Ascending aorta (tissue), 2 donors: ENCODE measurements at places on chromosomes 5 and 9.

DNA sequence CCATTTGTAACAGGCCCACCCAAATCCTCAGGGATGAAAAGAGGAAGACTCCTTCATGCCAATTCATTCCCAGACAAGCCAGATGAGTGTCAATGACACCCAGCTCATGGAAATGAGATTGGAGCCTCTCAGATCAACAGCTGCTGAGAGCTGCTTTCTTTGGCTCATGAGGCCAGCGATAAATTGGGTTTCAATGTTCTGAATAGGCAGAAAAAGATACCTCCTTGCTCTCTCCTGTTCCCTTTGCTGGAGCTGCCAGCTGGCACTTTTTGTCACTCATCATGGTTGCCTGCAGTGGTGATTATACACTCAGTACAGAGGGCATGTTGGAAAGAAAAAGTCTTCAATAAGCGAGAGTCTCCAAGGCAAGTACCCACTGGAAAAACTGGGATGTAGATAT, 47.1 kb downstream of the SH3RF2 start:
- DNase-seq = no peak

DNA sequence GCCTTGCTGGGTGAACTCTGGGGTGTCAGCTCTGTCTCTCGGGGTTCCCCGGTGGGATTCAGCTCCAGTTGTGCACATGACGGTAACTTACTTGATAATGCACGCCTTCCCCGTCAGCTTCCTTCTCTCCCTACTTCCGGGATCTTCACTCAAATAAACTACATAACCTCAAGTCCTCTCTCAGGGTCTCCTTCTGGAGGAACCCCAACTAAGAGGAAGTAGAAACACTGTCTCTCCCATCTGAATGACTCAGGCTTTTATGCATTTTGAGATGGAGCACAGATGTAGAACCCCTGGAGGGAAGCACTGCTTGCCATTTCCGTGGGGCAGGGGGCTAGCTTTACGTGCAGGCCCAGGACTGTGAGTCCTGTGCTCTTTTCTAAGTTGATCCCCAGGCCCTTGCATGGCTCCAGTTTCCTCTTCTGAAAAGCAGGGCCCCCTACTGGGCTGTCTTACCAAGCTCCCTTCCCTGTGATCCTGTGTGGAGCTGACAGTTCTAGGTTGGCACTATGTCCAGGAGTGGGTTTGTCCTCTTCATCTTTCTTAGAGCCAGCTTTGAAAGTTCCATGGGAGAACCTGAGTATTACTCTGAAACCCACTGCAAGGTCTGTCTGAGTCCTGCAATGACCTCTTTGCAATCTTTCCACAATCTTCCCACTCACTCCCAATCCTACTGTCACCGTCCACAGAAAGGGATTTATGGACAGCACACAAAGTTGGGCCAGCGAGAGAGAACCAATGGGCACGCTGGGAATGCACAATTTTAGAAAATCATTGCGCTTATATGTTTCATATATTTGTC, 17.7 kb downstream of the S1PR3 start:
- DNase-seq = no peak

GRCh38 chr9:116596646-116597045, 90.5 kb upstream of the TRIM32 start:
- no peak for DNase-seq

DNA sequence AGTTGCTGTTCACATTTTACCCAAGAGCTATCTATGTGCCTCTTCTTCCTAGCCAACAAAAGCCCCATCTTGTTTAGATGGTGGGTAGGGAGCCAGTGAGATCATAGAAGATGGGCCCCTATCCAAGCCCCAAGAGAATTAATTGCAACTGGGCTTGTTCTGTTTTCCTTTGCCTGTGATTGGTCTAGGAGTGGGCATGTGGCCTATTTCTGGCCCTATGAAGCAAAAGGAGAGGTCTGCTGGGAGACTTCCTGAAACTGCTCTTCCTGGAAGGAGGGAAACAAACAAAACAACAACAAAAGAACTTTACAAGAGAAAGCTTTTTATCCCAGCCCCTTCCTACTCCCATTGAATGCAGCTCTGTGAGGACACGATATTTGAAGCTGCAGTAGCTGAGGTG, 32.5 kb upstream of the ALDOB start:
- DNase-seq = no peak

DNA sequence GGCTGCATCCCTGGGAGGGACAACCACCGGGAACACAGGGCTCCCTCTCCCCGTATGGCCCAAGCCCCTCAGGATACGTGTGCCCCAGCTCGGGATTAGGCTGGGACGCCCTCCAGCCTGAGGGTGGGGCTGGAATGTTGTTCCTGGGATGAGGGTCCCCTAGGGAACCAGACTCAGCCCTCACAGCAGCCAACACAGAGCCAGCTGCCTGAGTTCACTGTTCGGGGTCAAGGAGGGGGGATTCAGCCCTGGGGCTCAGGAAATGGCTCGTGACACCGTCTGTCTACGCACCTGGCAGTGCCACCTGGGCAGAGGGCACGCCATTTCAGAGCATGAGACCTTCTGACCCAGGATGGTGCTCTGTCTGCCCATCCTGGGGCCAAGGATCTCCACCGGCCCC, 8.9 kb downstream of the RNF44 start:
- no peak for DNase-seq

DNA sequence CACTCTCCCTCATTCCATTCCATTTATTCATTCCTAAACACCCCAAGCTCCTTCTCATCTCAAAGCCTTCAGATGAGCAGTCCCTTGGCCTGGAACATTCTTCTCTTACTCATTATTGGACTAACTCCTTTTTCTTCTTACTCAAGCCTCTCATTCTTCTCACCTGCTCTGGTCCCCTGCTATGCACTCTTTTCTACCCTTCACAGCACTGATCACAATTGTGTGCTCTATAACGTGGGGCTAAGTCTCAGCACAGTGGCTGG, 212.4 kb downstream of the MAPKAP1 start:
- no peak for DNase-seq

DNA sequence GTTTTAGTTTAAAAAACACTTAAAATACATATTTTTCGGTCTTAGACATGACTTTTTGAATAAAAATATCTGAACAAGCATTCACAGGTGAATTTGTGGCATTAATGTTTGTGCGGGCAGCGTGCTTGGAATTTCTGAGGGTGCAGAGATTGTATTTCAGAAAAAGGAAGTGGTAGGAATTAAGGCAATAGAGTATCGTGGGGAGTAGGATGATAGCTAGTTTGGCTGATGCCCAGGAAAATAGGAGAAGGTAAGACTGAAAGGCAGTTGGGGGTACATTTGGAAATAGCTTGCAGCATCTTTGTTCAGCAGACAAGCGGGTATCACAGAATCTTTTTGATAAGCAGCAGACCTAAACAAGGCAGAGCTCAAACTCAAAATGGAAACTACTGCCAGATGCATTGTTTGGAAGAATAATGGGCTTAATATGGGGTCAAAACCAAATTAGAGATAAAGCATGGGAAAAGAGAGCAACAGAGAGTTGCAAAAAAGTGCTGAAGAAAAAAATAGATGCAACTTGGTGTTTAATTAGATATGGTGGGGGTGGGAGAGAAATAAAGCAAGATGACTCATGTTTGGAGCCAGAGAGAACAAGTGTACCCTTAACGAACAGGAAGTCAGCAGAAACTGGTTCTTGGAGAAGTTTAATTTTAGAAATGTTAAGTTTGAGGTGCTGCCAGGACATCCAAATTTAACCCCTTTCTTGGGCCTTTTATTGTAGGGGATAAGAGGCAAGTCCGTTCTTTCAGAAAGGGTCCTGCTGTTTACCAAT, 85.7 kb upstream of the ARRDC3 start:
- no peak for DNase-seq

GRCh38 chr9:89465001-89465451, 32.9 kb downstream of the SEMA4D start:
- DNase-seq = no peak

GRCh38 chr9:111728617-111729366, 65.9 kb downstream of the SHOC1 start:
- no peak for DNase-seq

GRCh38 chr9:7394002-7394774, 405.4 kb downstream of the DMAC1 start:
- no peak for DNase-seq

- DNase-seq = no peak
Measured at GRCh38 chr5:177526191-177526590, 9.4 kb upstream of the DDX41 start.

- DNase-seq = no peak
Measured at GRCh38 chr5:37735649-37736347, 104.0 kb downstream of the GDNF start.

GRCh38 chr9:99060621-99061020, 44.3 kb upstream of the TGFBR1 start:
- DNase-seq = no peak

DNA sequence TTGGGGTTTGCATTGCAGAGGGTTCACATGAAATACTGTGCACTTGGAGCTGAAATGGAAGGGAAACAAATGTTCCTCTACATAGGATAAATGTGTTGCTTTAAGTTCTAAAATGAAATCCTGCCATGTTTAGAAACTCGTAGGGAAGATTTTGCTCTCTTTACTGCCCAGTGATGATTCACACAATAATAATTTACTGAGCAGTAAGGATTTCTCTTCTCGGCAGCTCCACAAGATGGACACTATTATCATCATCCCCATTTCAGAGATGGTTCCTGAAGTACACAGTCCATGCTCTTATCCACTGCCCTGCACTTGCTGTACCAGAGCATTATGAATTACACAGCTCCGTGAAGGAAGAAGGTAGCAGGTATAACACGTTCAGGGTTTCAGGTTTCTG, 4.1 kb downstream of the HACD4 start:
- DNase-seq = no peak

- DNase-seq = no peak
Measured at GRCh38 chr5:108953940-108954339, 206.2 kb downstream of the FER start.

DNA sequence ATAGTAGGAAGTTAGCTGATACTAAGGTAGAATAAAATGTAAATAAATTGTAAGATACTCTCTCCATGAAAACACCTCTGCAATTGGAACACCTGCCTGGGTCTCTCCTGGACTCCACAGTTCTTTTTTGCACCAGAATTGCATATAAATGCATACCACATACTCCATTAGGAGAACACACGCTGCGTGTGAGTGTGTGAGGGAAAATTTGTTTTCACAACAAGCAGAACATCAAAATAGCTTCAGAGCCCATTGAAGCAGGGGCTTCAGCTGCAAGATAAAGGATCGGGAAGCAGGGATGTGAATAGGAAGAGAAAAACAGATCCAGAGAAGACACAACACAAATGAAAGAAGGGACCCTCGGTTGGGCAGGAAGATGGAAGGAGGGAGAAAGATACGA, 389.8 kb upstream of the BRINP1 start:
- DNase-seq = no peak

- no peak for DNase-seq
Measured at GRCh38 chr5:108025957-108026356, 355.2 kb upstream of the EFNA5 start.

DNA sequence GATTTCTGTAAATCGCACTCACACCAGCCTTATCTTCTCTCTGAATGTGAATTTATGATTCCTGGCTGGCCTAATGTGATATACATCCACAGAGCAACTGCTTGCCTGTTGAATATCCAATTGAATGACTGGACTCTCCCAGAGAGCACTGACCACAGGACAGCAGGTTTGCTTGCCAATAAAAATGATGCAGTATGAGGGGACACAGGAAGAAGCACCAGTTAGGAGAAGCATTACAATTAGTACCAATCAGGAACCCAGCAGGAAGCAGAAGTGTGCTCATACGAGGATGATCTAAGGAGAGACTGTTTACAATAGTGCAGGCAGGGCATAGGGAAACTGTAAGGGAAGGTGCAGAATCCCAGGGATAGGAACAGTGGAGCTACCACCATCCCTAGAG, 127.2 kb upstream of the ZNF366 start:
- no peak for DNase-seq

DNA sequence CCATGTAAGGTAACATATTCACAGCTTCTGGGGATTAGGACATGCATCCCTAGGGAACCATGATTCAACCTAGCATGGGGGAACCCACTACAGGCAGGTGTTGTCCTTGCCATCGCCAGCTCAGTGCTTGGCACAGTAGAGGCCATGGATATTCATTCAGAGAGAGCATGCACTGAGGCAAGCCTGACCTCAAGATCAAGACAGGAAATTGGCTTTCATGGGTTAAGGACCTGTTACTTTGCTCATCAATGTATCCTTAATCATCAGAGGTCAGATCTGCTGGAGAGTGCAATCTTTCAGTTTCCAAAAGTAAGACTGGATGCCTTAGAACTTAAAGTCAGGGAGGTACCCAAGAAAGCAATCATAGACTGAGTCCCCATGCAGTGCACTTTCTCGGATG, 84.0 kb downstream of the KCNIP1 start:
- DNase-seq = no peak

- no peak for DNase-seq
Measured at GRCh38 chr5:35408146-35408545, 177.9 kb upstream of the PRLR start.

- no peak for DNase-seq
Measured at GRCh38 chr5:180535573-180535972, 41.4 kb downstream of the CNOT6 start.

- DNase-seq = no peak
Measured at GRCh38 chr9:91716239-91716638, 233.8 kb downstream of the ROR2 start.

GRCh38 chr9:69673311-69673640, 1.1 kb upstream of the APBA1 start:
- DNase-seq = no peak
